ENCODE measurements at places on chromosomes 11 and 22. TPM values are rescaled to one million over a fixed set of nuclear protein-coding genes. Genes with fewer than 3 reads are reported as not detected.

GRCh38 chr11:57294225-57295131 is 30.3 kb downstream of the TNKS1BP1 start:
- DNase-seq: no peak

GRCh38 chr11:126282736-126283591 is at the start of gene TIRAP:
Gene TIRAP, plus strand, starts transcription at chr11:126283093. Its CDS starts 7,802 bp downstream, at chr11:126290895.
- DNase-seq: peak; percentile 80

SLC1A2 gene
- total RNA-seq: 135 TPM

GRCh38 chr22:46739094-46739870 is 1.2 kb upstream of the CERK start:
- DNase-seq: no peak

DNA sequence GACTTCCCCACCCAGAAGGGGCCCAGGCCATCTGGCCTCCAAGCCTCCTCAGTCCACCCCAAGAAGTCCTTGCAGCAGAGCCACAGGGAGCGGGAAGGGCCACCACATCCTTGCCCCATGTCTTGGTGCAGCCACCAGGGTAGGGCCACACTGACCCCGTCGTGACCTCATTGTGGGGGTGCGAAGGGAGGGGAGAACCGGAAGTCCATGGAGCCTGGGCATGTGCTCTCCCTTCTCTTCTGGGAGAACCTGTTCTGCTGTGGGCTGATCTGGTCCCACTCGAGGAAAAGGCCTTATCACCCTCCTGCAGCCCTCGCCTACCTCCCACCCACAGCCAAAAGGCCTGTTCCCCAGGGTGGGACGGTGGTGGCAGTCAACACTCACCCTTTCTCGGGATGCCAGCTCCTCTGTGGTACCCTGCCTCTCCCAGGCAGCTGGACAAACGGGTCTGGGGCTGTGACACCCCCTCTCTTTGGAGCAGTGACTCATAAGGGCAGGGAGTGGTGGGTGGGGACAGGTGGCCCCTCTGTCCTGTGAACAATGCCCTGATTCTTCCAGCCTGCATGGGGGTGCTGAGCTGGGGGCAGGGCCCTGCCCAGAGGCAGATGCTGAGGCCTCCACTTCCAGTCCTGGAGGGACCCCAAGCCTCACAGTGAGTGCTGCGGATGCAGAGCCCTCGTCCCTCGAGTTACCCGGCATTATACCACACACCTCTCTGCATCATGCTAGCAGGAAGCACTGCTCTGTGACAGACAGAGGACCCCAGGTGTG is 14.6 kb upstream of the CTSD start:
- DNase-seq: no peak

CRACR2B gene
- 4.0 TPM for total RNA-seq

- DNase-seq: peak; percentile 21
Measured at GRCh38 chr11:117478926-117479325, 151.3 kb downstream of the CEP164 start.

LUZP2 gene
- total RNA-seq: 45.9 TPM

APOA5 gene
- not detected for total RNA-seq

DNA sequence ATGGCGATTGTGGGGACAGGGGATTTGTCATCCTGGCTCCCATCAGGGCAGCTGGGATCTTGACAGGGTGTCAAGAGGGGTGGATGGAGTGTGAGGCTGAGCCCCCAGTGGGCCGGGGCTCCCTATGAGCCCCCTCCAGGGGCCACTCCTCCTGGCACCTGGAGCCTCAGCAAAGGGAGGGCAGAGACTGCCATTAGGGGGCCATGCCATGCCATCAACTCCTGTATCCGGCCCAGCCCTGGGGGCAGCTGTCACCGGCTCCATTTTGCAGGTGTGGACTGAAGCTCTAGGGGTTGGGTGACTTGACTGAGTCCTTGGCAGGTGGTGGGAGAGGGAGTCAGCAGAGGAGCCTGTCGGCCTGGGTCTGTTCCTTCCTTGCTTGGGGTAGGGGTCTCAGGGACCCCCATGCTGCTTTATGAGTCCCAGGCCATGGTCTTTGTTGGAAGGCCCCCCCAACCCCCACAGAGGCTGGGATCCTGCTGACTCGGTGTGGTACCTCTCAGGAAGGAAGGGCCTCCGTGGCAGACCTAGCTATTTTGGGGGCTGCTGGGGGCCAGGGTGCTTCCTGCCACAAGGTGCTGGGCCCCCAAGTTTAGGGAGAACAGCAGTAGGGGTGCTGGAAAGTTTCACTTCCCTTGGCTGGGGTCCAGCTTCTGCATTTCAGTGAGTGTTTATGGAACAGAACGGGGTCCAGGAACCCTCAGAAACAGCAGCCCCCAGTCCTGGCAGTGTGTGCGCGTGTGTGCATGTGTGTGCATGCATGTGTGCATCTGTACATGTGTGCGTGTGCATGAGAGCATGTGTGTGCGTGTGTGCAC is 1.5 kb downstream of the ACY3 start:
- no peak for DNase-seq

DNA sequence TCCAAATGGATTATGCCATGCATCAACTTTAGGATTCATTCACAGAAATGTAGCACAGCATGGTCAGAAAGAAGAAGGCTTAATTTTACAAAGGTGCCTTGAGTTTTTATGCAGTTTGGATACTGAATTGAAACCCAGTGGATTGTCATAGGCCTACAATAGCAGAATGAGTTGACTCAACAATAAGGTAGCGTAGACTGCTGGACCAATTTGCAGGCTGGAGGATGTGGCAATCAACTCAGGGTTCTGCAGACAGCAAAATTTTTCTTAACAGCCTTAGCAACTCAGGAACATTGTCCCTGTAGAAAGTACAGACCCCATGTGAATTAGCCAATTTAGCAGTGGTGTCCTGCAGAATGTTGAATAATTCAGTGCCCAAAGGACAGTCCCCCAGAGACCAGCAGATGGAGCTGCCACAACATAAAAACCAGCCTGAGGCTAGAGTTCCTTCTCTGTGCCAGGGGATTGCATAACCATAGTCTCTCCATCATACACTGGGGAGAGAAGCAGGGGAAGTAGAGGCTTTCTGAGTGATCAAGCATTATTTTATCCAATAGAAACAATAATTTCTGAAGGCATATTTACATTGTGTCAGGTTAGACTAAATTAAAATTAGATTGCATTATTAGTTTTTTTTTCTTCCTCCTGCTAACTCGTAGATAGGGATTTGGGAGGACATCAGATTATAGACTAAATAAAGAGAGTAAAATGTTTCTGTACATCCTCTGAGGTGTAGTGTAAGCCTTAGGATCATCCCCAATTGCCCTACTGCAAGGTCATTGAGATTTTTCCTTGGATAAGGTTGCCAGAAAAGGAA is 20.3 kb upstream of the MRPL17 start:
- DNase-seq: peak; percentile 65

SYTL2 gene
- 15.2 TPM for total RNA-seq

DNA sequence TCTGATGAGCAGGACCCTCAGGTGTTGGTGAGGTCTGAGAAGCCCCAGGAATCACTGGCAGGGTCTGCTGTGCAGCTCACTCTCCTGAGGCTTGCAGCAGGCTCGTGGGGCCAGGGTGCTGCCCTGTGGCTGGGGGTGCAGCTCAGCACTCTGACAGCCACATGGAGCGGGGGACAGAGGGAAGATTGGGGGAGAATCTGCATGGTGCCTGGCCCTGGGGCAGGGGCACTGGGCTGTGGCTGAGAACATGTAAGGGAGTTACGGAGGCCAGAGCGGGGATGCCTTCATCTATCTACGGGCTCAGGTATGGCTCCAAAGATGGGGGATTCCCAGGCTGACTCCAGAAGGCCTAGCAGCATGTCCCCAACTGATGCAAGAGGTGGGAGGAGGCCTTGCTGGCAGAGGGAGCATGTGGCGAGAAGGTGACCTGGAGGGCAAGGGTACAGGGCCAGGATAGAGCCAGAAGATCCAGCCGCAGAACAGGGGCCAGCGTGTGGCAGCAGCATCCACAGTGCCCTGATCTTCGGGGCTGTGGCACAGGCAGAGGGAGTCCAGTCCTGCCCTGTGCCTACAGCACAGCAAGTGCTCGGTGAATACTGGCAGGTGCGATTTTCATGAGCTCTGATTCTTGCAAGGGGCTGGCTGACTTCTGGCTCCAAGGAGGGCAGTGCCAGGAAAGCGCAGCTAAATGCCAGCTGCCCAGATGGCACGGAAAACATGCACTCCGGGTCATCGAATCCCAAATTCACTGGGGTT is 184.7 kb downstream of the CTTN start:
- DNase-seq: peak; percentile 57

IL18 gene
- total RNA-seq: 0.36 TPM

- DNase-seq: no peak
Measured at GRCh38 chr11:31830406-31830805, 19.3 kb upstream of the PAX6 start.

DNA sequence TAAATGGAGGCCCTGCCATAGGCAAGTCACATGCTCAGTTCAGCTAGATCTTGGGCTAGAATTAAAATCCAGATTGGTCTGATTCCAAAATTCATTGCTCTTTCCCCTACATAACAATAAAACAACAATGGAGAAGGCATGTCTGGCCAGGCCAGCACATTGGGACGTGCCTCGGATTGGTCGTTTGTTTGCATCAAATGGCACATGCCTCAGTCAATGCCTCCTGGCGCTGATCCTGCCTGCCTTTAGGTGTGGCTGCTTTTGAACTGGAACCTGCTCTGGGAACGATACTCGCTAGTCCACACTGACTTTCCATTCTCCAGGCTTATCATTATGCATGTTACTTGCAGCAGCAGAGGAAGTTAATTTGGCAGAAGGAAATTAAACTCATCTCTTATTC is 322.1 kb downstream of the NELL1 start:
- no peak for DNase-seq

DNA sequence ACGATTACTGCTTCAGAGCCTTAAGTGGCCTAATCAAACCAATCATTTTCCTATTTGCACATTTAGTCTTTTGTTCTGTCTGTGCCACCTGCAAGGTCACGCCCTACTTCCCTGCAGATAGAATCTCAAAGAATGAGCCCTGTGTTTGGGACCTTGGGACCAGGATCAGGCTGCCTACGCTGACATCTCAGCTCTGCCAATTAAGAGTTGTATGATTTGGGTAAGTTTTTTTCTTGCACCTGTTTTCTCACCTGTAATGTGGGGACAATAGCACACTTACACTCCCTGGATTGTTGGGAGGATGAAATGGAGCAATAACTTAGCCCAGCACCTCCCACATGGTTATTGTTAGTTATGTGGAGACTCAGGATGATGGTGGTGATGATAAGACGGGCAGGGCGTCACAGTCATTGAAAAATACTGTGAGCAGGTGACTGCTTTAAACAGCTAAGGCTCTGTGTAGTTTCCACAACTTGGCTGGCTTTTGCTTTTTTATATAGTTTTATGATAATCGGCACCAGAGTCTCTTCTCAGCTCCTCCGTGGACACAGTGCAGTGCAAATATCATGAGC is 155.0 kb downstream of the ADAMTS15 start:
- DNase-seq: no peak

APLNR gene
- 8.6 TPM for total RNA-seq

GRCh38 chr22:36856121-36856791 is 4.5 kb upstream of the NCF4 start:
- DNase-seq: peak; percentile 78

GRCh38 chr22:36986242-36986821 is 32.9 kb downstream of the TST start:
- DNase-seq: no peak

GRCh38 chr11:88146106-88146505 is 29.1 kb downstream of the RAB38 start:
- DNase-seq: no peak

SYT13 gene
- 62.3 TPM for total RNA-seq

- DNase-seq: no peak
Measured at GRCh38 chr11:23797624-23798419, 699.0 kb upstream of the LUZP2 start.

GRCh38 chr11:77062924-77063323 is 3.8 kb upstream of the CAPN5 start:
- DNase-seq: no peak

IGF2 gene
- total RNA-seq: 65.1 TPM

GRCh38 chr22:44505796-44506354 is 7.8 kb upstream of the RTL6 start:
- DNase-seq: no peak

E2F8 gene
- 1.6 TPM for total RNA-seq

- no peak for DNase-seq
Measured at GRCh38 chr11:30016588-30017363, at the start of gene KCNA4. Gene KCNA4, minus strand, starts transcription at chr11:30017030. Its CDS starts 4,352 bp downstream, at chr11:30012678.

Measured in cerebellum (tissue), 4 donors.